ENCODE measurements at places on chromosomes 7 and 10.
A peak's percentile ranks its signal among the peaks of the same experiment; 100 is the strongest.

GRCh38 chr10:86520871-86521677 is 518 bp downstream of the WAPL start:
- DNase-seq: peak; percentile 58

- no peak for DNase-seq
These were observed 59.8 kb upstream of the ZNRF2 start for GRCh38 chr7:30224511-30225062.

DNA sequence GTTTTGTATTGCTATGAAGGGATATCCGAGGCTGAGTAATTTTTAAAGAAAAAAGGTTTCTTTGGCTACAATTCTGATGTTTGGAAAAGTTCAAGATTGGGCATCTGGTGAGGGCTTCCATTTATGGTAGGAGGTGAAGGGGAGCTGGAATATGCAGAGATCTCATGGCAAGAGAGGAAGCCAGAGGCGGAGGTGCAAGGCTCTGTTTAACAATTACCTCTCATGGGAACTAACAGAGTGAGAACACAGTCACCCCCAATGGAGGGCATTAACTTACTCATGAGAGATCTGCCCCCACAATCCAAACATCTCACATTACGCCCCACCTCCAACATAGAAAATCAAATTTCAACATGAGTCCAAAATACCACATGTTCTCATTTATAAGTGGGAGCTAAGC is 62.0 kb downstream of the AKR1D1 start:
- no peak for DNase-seq

GRCh38 chr7:39271402-39271801 is 293.7 kb downstream of the POU6F2 start:
- no peak for DNase-seq

- no peak for DNase-seq
These were observed 673.7 kb downstream of the SUGCT start for GRCh38 chr7:40808378-40808942.

GRCh38 chr7:20607216-20607615 is 8.3 kb upstream of the ABCB5 start:
- no peak for DNase-seq

- no peak for DNase-seq
These were observed 278.7 kb upstream of the PODXL start for GRCh38 chr7:131835141-131835540.

DNA sequence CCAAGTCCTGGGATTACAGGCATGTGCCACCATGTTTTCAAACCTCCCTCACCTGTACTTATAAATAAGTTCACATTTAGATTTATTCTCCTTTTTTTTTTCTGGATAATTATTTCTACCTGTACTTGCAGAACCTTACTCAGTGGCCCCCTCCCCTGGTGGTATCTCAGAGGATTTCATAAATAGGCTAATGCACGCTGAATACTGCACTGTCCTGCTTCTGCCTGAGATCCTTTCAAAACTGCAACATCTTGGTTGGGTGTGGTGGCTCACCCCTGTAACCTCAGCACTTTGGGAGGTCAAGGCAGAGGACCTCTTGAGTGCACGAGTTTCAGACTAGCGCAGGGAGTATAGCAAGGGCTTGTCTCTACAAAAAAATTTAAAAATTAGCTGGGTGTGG is 4.6 kb upstream of the BLVRA start:
- DNase-seq: no peak

- no peak for DNase-seq
These were observed 31.7 kb downstream of the POLR1F start for GRCh38 chr7:19677180-19677579.

GRCh38 chr7:28181416-28181815 is 821 bp upstream of the JAZF1 start:
- DNase-seq: no peak

DNA sequence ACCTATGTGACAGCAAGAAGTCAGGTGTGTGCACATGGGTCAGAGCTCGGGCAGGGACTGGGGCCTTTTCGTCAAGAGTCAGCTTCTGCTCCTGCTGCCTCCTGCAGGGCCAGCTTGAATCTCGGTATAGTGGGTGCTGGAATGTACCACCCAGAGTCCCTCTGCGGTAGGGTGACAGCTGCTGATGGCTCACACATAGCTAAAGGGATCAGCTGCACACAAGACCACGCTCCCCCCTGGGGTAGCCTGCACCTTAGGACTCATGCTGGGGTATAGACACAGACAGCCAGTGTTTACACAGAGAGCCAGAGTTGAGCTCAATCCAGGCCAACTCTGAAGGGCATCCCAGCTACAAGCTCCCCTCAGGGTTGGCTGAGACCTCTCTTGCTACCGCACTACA is 14.0 kb upstream of the COL13A1 start:
- DNase-seq: no peak

DNA sequence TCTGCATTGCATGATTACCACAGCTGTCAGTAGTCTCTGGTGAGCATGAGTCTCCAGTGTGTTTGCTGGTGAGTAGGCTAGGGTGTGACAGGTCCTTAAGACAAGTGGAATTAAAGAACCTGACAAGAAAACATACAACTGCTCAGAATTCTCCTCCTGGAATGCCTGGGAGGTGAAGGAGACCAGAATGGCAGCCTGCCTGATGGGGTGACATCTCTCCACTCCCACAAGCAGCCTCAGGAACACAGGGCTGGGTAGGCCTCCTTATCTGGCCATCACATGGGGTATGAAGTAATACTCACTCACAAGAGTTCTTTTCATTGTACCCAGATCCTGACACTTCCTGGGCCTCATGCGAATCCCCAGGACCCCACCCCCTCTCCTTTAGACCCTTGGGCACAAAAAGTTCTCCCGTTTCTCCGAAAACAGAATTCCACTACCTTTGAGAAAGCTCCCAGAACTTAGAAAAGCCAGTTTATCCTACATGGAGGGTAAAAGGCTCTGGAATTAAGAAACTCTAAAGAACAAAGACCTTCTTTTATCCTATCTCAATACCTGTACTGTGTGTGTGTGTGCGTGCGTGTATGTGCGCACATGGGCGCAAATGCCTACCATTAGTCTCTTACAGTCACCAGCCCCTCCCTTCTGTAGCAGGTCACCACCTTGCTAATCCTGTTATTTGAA is 33.4 kb upstream of the C1GALT1 start:
- no peak for DNase-seq

- DNase-seq: no peak
These were observed 9.9 kb upstream of the GNAI1 start for GRCh38 chr7:80124526-80125264.

- DNase-seq: no peak
These were observed 72.5 kb downstream of the C10orf143 start for GRCh38 chr10:130038019-130038555.

- DNase-seq: no peak
These were observed 21.3 kb downstream of the CPA4 start for GRCh38 chr7:130314305-130314704.

GRCh38 chr7:34128762-34129161 is 223.4 kb downstream of the BMPER start:
- DNase-seq: no peak

GRCh38 chr10:114043532-114044246 is at the start of gene ADRB1:
Gene ADRB1, plus strand, starts transcription at chr10:114043866. Its CDS starts 267 bp downstream, at chr10:114044133.
- peak; percentile 78 for DNase-seq

DNA sequence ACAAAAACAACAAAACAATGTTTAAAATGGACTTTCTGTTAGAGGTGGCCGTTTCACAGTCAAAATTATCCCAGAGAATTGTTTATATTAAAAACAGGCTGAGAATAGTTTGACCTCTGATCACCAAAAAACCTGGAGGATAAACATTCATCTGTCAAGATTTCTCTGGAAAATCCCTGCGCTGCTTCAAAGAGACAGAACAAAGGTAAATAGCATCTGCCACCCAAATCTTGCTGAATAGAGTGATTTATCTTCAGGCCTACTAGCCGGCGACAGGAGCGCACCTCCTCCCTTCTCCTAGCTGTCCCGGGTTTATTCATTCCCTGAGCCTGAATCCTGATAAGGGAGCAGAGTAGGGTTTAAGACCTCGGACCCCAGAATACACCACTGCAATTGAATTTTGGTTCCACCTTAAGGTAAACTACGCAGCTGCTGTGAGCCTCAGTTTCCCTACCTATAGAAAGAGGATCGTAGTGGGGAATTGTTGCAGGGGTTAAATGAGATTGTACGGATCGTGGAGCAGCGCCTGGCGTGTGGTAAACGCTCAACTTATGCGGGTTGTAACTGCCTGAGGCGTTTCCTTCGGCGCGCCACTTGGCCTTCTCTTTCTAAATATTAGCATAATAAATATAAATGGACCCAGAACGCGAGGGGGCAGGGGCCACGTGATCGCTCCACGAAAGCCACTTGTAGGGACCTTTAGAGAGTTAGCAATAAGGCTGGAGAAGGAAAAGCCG is 498 bp upstream of the ST7 start:
- DNase-seq: peak; percentile 70

GRCh38 chr10:102157224-102157623 is 5.0 kb downstream of the NOLC1 start:
- no peak for DNase-seq

DNA sequence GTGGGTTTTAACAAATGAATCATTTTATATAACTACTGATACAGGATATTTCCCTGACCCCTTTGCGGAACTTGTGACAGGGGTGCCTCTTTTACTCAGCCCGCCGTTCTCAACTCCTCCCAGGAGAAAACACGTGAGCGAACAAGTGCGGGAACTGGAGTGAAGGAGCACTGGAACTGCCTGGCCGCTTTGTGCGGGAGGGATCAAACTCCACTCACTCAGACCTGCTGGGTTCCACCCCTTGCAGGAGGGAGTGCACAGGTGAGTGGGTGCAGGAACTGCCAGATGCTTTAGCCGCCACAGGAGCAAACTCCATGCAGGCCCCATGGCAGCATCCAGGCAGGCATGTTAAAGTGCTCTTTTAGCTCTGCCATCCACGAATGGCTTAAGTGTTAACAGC is 513.4 kb upstream of the GRM3 start:
- DNase-seq: no peak

DNA sequence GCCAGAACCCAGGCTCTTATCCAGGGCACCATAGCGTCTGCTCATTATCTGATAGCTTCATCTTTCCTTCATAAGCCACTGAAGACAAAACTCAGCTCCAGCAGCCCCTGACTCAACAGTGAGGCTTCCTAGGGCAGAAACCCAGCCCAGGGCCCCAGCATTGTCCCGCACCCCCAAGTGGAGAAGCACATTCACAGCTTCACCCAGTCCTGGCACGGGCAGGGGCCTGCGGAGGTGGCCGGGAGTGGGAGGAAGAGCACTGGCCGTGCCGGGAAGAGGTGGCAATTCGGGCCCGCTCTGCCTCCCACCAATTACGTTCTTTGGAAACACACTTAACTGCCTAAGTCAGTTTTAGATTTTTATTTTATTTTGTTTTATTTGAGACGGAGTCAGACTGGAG is 10.3 kb upstream of the CALML5 start:
- no peak for DNase-seq

DNA sequence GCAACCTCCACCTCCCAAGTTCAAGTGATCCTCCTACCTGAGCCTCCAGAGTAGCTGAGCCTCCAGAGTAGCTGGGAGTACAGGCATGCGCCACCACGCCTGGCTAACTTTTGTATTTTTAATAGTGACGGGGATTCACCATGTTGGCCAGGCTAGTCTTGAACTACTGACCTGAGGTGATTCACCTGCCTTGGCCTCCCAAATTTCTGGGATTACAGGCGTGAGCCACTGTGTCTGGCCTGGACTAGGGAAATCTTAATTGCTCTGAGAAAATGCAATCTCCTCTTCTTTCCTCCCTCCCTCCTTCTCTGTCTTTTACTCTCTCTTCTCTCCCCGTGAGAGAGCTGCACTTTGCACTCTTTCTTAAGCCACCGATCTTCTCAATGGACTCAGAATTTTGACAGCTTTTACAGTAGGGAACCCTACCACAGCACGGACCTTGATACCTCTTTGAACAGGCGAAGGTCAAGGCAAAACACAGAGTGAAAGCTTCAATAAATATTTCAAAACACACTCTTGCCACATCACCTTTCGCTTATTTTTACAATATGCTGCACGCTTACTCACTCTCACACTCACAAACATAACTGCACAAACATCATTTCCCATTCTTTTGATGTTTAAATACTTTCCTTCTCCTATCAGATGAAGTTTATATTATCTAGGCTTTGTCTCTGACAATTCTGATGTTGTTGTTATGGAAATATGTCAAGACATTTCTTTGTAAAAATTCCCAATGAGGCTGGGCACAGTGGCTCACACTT is 173.4 kb upstream of the NRP1 start:
- DNase-seq: no peak

DNA sequence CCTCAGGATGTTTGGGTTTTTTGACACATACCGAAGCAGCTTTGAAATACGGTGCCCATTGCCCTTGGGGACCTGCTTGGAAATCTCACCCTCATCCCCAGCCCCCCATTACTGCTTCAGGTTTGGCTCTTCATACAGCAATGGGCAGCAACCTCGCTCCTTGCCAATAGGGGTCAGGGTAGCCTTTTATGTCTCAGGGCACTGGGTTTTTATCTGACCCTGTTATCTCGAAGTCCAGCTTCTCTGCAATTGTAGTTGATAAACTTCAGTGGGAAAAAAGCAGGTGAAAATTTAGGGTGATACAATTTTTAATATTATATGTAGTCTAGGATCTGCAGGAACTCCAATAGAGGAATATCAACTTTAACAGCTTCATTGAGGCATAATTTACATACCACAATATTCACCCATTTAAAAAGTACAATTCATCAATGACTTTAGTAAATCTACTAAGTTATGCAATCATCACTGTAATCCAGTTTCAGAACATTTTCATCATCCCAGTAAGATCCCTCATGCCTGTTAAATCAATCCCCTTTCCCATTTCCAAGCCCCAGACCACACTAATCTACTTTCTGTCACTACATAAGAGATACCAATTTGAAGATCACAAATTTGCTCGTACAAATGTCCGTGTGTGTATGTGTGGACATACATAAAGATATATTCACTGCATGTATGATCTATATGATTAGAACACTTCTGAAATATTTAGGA is 386.2 kb downstream of the KCNMA1 start:
- peak; percentile 1 for DNase-seq

DNA sequence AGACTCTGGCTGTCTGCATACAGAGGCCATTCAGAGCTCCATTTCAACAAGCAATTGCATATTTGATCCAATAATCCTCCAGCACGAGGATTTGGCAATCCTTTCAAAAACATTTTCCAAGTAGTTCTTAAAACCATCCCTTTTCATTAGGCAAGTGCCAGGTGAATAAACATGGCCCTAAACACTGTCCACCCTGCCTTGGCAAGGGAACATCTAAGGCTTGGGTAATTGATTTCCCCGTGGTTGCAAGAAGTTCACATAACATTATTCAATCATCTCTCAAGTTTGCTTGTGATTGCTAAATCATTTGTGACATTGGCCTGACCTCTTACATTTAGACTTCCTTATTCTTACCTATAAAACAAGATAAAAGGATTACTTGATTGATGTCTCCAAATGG is 175.2 kb downstream of the CTTNBP2 start:
- DNase-seq: no peak

Data from OCI-LY7 (cell line).